ENCODE measurements at places on chromosomes 11 and 22. TPM values are rescaled to one million over a fixed set of nuclear protein-coding genes. Genes with fewer than 3 reads are reported as not detected.

GRCh38 chr11:86891036-86891435 is 64.2 kb downstream of the FZD4 start:
- DNase-seq: no peak

- DNase-seq: no peak
Observed at GRCh38 chr11:121250843-121251242, 41.7 kb upstream of the SC5D start.

Gene RAB39A
- 0.15 TPM for total RNA-seq

- no peak for DNase-seq
Observed at GRCh38 chr11:108571001-108571400, 22.6 kb downstream of the EXPH5 start.
